ENCODE measurements at places on chromosomes 11 and 22. TPM values are rescaled to one million over a fixed set of nuclear protein-coding genes. Genes with fewer than 3 reads are reported as not detected.

POLA2 gene
- total RNA-seq = 18.1 TPM

CDK2AP2 gene
- total RNA-seq = 74.2 TPM

PCNX3 gene
- 23.3 TPM for total RNA-seq

KCNK4 gene
- not detected for total RNA-seq

SSTR3 gene
- not detected for total RNA-seq

ZNF70 gene
- total RNA-seq = 6.2 TPM

DNAJB7 gene
- total RNA-seq = not detected

TMEM126A gene
- total RNA-seq = 19.0 TPM

OR5M8 gene
- total RNA-seq = not detected

DNA sequence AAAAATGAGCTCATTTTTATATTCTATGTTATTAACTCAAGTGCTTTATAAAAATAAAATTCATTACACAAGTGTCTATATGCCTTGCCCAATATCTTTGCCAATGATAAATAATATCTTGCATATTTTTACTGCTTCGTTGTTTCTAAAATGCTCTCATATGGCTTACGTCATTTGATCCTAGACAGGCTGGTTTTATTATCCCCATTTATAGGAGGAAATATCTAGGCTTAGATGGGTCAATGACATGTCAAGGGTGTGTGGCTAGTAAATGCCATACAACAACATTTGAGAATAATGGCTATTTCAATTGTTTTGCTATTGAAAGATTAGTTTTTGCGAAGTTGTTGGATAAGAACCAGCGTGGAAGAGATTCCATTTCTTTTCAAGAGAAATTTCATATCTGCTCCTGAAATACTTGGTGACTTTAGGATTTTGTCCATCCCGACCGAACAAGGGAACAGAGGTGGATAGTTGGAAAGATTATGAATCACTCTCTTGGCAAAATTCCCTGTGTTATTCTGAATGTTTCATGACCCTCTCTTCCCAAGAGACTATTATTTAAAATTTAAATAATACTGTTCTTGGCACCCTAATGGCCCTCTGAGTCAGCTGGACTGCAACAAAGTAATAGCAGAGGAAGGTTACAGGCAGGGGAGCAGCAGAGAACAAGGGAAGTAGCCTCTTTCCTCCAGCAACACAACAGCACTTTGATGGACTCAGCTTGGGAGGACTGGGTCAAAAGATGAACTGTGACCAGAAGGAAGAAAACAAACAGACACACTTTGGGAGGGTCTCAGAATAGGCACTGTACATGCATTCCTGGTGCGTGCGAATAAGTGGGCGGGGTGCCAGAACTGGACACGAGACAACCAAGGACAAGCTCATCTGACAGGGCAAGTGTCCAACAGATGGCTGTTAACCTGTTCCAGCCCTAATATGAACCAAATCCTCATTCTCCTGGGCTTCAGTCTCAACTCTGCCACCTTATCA, 94.5 kb downstream of the ME3 start:
- no peaks in the 10 kb centered on the region for H3K36me3 ChIP-seq
- peaks cover 45% of the 10 kb centered on the region for H3K4me1 ChIP-seq
- peak overlapping the region; percentile 71 for H3K27ac ChIP-seq
- no peak overlapping the region for H3K4me3 ChIP-seq

GRCh38 chr11:20114588-20114987, 45.7 kb downstream of the DBX1 start:
- DNase-seq = no peak
- H3K27ac ChIP-seq = no peak overlapping the region
- peaks cover 48% of the 10 kb centered on the region for H3K36me3 ChIP-seq
- H3K4me1 ChIP-seq = peaks cover 62% of the 10 kb centered on the region
- H3K4me3 ChIP-seq = no peak overlapping the region
- no peaks in the 10 kb centered on the region for H3K27me3 ChIP-seq

- no peaks in the 10 kb centered on the region for H3K27me3 ChIP-seq
- H3K27ac ChIP-seq = no peak overlapping the region
- H3K4me3 ChIP-seq = no peak overlapping the region
- H3K36me3 ChIP-seq = no peaks in the 10 kb centered on the region
- peak; percentile 21 for DNase-seq
These were observed 92.9 kb upstream of the USP47 start for GRCh38 chr11:11748706-11749365.

DNA sequence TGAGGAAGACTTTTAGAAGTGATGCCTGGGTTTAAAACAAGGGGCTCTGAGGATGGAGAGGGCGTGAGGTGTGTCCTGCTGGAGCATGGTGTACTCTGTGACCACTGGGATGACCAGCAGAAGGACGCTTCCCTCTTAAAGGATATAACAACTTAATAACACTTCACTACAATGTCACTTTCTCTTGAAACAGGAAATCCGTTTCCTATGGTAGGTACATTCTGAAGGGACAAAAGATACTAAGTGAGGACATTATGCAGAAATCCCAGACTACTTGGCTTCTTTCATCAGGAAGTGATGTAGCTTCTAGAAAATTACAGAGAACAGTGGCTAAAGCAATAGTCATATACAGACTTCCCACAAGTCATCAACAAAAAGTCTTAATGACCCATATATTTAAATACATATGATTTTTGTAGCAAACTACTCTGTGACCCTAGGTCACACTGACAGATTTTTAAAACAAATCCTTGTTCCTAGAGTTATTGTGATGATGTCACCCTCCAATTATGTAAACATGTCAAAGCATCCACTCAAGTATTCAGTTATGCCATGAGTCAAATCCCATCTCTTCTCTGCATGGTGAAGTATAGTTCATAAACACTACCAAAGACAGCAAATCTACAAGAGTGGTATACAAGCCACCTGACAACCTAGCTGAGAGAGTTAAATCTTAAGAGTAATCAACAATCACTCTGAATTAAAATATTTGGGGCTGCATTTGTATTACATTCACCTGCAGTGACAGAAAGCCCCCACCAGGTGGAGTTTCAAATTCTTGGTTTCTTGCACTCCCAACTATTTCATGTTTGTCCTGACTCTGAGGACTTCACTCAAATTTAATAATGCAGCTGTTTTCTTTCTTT, 32.8 kb downstream of the PITPNB start:
- H3K4me3 ChIP-seq = no peak overlapping the region
- no peak for DNase-seq
- no peaks in the 10 kb centered on the region for H3K27me3 ChIP-seq
- peaks cover 88% of the 10 kb centered on the region for H3K4me1 ChIP-seq

Data from esophagus muscularis mucosa (tissue), 4 donors.